Foreskin fibroblast (primary cell): ENCODE measurements at places on chromosomes 4 and X.

- DNase-seq: peak; percentile 86
Measured at GRCh38 chrX:103404231-103405008, 28.1 kb downstream of the BEX3 start.

DNA sequence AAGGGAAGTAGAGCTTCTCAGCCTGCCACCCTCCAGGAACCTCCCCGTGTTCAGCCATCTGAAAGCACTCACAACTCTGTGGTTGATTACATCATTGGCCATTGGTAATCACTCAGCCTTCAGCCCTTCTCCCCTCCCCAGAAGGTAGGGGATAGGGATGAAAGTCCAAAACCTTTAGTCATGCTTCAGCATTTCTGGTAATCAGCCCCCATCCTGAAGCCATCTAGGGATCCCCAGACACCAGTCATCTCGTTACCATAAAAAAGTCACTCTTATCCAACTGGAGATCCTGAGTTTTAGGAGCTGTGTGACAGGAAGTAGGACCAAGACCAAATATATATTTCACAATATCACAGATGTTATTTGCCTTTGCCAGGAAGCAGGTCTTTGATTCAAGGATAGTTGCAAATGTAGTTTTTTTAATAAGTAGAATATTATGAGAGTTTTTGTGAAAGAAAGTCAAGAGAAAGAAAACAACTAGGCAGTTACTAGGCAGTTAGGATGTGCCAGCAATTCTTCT lies 364.6 kb upstream of the NOCT start:
- DNase-seq: peak; percentile 90

DNA sequence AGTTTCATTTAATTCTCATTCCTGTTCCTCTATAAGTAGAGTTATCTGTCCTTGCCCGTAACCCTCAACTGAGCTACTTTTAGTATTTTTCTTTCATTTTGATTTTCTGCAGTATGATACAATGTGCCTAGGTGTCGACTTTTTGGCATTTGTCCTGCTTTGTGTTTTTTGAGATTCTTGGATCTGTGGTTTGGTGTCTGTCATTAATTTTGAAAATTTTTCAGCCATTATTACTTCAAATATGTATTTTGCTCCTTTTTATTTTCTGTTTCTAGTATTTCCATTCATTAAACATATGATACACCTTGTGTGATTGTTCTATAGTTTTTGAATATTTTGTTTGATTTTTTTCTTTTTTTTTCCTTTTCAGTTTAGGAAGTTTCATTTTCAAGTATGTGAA lies 598.9 kb downstream of the SPOCK3 start:
- DNase-seq: no peak

GRCh38 chr4:148030193-148030873 lies 298.4 kb downstream of the ARHGAP10 start:
- peak; percentile 81 for DNase-seq

- DNase-seq: no peak
Measured at GRCh38 chrX:130771648-130772047, 131.4 kb downstream of the ENOX2 start.

- DNase-seq: no peak
Measured at GRCh38 chrX:79623098-79623762, 256.1 kb upstream of the ITM2A start.

DNA sequence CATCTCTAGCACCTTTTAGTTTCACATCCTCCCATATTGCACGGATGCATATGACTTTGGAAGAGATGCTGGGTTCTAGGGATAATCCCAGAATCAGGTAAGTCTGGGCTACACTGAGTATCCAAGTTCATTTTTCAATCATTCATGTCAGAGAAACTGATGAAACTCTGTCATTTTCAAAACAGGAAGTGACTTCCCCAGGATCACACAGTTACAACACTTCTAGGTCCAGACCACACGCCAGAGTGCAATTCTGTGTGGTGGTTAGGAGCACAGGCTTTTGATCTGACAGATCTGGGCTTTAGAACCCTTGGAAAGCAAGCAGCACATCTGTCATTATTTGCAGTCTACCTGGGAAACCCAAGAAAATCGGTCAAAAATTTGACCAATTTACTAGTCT lies 52.1 kb upstream of the CDKN2AIP start:
- DNase-seq: no peak

GRCh38 chr4:147639388-147639787 lies 22.2 kb downstream of the TMEM184C start:
- peak; percentile 82 for DNase-seq

DNA sequence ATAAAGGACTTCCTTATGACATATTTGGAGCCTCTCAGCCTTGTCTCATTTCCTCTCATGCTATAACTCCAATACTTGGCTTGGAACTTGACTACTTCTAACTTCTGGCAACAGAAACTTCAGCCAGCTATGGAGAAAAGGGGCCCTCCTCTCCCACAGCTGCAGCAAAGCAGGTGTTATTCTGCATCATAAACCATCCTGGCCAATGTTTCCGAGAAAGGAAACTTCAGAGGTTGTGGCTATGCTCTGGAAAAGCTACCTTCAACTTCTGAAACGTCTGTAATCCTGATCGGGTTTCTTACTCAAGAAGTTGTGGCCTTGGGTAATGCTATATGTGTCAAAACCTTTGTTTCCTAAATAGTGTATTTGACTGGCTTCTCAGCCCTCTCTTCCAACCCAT lies 109.5 kb upstream of the CDX4 start:
- DNase-seq: no peak

DNA sequence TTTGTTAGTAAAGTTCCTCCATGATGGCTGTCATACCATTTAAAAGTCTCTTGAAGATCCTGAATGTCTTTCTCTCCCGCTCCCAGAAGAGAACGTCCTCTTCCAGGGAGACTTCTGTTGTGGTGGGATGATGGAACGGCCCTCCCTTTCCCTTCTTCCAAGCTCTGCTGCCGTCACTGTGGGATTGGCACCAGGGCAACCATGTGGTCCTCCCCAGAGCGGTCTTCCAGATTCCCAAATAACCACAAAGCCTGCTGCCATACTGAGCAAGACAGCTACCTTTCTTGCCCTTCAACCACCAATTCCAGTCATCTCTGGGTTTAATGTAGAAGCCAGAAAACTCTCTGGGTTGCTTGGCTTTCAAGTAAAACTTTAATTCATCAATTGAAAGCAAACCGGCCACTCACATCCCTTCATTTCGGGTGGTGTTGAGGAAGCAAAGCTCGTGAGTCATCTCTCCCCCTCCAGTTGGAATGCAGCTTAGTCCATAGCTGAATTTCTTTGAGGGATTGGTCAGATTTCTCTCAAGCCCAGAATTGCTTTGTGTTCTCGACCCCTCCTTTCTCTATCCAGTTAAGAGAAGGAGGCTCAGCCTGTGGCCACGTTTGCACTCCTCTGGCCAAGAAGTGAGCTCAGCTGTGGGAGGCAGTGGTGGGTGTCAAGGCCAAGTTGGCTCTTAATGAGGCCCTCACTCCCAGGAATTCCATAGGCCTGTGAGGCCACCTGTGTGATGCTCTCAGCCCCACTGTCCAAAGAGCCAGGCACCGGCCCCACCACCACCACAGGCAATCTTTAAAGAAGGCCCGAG lies 36.9 kb downstream of the FHDC1 start:
- DNase-seq: peak; percentile 85

- no peak for DNase-seq
Measured at GRCh38 chrX:4588056-4588455, 874.6 kb upstream of the PRKX start.

GRCh38 chr4:57220734-57221133 lies 110.5 kb upstream of the IGFBP7 start:
- DNase-seq: no peak

DNA sequence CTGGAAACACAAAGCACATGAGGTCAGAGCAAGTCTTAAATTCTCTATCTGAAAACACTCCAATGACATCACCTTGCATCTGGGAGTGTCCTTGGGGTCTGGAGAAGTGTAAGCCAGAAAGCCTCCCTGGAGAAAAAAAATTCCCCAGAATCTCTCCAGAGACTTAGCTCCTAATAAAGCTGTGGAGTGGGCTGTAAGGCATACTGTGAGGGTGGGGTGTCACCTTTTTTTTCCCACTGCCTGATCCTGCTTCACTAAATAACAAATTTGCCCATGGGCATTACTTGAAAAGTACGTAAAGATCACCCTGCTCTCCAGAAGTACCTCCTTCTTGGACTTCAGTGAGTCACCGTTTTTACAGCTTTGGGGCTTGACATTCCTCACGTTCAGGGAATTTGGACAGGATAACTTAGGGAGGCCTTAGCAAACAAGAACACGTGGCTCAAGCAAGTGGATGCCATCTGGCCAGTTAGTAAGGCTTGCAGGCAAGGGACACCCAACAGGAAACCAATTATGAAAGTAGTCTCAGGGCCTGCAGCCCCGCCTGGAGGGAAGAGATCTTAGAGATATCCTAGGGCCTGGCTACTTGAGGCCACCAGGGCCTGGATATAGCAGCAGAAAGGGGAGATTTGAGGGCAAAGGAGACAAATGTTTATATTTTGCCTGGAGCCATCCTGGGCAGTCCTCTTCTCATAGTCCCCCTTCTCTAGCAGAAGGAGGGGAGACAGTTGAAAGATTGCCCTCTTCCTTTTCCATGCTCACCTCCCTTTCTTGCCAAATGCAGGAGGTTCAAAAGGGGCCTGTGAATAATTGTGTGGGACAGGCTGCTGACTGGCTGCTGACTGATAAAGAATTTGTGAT lies 60.1 kb upstream of the PLAC1 start:
- DNase-seq: peak; percentile 94

- DNase-seq: no peak
Measured at GRCh38 chr4:136505020-136505419, 1027.3 kb downstream of the PCDH18 start.

- DNase-seq: no peak
Measured at GRCh38 chrX:20455001-20455400, 188.3 kb upstream of the RPS6KA3 start.

- DNase-seq: no peak
Measured at GRCh38 chr4:107655289-107655688, 64.7 kb downstream of the PAPSS1 start.

DNA sequence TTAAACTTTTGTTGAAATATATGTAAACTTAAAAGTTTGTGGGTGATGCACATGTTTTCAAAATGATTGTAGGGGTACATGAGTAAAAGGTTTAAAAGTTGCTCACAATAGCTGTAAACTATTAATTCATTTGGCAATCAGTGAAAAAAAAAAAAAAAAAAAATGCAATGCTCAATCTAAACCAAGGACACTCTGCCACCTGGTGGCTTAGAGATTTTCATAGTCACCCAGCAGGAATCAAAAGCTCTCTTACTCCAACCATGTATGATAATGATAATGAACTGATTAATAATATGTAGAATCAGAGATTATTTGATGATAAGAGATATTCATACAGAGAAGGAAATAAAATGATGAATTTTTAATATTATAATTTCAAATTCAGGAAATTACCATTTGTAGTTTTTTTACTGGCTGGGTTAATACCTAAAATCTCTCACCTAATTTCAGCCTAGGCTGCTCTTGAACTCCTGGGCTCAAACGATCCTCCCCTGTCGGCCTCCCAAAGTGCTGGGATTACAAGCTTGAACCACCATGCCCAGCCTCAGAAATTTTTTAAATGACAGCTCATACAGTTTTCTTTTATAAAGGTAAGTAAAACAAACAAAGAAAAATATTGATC lies 46.9 kb upstream of the SLC25A4 start:
- DNase-seq: peak; percentile 65

- DNase-seq: no peak
Measured at GRCh38 chr4:22238742-22239141, 277.1 kb downstream of the ADGRA3 start.
